ENCODE measurements at places on chromosomes 3 and 15.

- DNase-seq: no peak
Observed at GRCh38 chr15:40495516-40495915, 24.7 kb downstream of the CHST14 start.

GRCh38 chr15:61309031-61309511 is 80.0 kb upstream of the RORA start:
- DNase-seq: no peak

DNA sequence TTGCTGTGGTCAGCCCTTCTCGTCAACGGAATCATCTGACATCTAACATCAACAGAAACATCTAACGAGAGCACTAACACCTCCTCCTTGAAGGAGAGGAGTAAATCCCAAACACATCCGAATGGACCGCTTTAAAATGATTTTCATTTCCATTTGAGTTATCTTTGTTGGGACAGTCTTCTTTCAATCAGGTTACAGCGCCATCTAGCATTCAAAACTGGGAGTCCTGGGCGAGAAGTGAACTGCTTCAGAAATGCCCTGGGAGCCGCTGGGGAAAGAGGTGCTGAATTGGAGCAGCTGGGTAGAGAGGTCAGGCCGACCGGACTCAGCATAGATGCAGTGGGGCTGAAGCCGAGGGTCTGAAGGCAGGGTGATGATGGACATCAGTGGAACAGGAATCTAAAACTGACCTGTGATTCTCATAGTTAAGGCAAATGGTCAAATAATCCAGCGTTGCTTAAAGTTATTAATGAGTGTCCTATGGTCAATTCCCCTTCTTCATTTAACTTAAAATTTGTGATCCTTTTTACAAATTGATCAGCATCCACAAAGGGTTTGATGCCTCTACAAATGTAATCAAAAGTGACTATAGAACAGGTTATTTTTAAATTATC is 170.0 kb upstream of the NDN start:
- DNase-seq: peak; percentile 37

DNA sequence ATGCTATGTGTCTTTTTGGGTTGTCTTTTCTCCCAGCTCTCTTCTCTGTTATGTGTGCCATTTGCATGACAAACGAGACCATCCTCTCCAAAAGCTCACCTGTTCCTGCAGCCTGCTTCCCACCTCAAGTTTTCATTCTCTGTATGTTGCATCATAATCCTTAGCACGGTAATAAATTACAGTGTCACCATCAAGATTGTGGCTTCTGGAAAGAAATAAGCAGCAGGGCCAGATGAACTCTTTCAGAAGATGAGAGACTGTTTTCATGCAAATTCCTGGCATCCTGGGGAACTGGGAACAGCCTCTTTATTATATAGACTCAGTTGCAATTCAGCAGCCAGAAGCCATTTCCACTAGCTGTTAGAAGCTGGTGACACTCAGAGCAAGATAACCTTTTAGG is 436.7 kb downstream of the EPHB1 start:
- DNase-seq: no peak

DNA sequence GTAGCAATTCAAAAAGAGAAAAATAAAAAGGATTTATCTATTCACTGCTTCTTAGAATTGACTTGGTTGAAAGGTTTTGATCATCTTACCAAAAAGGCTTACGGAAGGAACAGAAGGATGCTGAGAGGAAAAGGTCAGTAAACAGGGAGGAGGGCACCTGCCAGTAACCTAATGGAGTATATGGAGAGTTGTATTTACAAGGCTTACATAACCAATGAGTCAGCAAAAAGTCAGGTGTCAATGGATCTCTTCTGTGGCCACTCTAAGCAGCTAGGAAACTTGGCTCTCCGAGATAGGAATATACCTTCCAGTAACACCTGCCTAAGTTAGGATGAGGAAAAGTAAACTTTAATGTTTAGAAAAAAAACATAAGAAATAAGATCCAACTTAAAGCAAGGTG is 80.5 kb upstream of the PLXND1 start:
- no peak for DNase-seq

DNA sequence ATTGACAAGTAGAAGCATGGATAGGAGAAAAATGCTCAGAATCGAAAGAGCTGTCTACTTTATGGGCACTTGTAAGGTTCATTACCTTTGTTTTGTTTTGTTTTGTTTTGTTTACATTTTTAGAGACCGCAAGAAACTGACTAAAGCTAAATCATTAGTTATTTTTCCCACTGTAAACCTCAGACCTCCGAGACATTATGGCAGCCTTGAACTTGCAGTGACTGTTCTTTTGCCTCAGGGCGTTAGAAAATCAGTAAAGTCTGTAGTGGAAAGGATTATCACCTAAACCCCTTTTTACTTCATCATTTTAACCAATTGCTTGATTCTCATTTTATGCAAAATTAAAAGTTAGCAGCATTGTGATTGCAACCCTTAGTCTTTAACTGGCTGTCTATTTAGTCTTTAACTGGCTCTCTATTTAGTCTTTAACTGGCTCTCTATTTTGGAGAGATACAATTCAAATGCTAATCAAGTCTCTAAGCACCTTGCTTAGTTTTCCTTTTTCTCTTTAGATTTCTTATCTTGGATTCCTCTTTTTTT is 383.3 kb upstream of the ROBO2 start:
- DNase-seq: no peak

Measured in dorsolateral prefrontal cortex (tissue), 122 donors.